ENCODE measurements at places on chromosomes 1 and 21.

DNA sequence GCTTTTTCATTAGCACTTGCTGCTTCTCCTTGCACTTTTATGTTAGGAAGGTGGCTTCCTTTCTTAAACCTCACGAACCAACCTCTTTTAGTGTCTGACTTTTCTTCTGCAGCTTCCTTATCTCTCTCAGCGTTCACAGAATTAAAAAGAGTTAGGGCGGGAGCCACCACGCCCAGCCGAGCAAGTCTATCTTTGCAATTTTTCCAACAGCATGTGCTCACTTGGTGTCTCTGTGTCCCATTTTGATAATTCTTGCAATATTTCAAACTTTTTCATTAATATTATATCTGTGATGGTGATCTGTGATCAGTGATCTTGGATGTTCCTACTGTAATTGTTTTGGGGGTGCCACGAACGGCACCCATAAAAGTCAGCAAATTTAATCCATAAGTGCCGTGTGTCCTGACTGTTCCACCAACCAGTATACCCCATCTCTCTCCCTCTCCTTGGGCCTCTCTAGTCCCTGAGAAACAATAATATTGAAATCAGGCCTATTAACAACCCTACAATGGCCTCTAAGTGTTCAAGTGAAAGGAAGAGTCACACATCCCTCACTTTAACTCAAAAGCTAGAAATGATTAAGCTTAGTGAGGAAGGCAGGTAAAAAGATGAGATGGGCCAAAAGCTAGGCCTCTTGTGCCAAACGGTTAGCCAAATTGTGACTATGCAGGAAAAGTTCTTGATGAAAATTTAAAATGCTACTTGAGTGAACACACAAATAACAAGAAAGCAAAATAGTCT, 15.9 kb upstream of the ITPKB start:
- DNase-seq = no peak

DNA sequence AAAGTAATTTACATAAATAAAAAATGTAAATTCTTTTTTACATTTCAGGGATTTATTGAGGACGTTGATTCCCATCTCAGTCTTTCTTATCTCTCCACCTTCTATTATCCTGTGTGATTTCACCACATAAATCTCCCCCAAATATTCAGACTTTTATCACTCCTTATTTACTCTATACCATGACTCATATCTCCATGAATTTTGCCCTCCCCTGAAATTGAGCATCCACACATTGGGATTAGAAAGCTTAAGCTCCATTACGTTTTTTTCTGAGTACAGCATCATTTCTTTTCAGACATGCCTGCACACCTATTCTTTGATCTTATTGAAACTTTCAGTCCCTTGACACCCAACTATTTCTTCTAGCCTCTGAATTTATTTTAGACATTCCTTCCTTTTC, 111.2 kb downstream of the IFI44 start:
- peak; percentile 47 for DNase-seq

DNA sequence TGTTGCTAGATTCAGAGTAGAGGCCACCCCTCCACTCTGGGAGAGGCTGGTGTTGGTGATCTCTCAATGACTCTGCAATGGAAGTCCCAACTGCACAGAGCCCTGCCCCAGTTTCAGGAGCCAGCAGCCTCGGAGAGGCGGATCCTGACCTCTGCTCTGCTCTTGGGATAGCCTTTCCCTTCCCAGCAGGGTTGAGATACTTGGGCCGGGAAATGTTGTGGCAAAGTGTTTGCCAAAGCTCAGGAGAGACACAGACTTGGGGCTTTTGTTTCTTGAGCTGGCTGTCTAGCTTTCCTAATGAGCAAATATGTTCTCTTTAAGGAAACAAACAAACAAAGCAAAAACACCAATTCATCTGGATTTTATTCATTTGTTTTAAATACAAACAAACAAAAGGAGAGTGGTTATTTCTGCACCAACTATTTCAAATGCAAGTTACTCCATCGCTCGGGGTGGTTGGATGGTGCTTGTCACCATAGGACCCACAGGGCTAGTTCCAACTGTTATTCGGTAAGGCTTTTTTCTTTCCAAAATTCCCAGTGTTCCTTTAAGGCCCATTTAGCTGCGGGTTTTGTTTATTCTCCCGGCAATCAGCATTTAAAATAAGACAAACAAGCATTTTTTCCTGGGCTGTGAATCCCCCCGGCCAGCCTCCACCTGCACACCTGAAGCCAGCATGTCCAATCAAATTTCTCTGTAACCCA, 193.9 kb upstream of the LMO4 start:
- DNase-seq = no peak

GRCh38 chr1:115771094-115771846, 2.8 kb upstream of the CASQ2 start:
- no peak for DNase-seq

- no peak for DNase-seq
Measured at GRCh38 chr1:233182587-233182986, 112.9 kb downstream of the PCNX2 start.

DNA sequence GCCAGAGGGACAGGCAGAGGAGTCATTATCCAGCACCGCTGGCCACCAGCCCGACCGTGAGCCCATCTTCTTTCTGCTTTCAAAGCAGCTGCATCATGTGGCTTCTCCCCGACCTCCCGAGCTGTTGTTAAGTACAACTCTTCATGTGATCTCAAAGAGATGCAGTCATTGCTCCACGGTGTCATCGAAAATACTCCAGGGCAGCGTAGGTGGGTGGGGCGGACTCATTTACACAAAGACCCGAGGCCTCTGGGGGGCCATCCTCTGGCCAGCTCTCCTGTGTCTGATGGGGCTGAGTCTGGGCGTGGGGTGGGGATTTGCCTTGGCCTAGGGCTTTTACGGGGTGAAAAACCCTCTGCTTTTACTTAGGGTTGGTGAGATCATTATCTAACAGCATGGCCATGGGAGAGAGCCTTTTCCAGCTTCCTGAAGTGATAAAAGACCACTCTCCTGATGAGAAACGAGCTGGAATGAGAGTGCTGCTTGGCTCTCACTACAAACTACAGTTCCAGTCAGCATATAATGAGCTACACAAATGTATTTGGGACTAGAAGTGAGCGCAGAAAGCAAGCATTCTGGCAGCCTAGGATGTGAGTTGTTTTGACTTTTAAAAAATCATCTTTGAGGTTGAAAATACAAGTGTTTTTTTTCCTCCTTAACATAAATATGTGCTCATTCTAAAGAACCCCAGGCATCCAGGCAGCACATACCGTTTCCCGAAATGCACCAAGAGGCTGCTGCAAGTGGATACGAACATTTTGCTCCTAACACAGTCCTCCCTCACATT, 165.0 kb downstream of the RHOU start:
- DNase-seq = no peak

GRCh38 chr1:113147073-113147625, 74.2 kb downstream of the LRIG2 start:
- no peak for DNase-seq

DNA sequence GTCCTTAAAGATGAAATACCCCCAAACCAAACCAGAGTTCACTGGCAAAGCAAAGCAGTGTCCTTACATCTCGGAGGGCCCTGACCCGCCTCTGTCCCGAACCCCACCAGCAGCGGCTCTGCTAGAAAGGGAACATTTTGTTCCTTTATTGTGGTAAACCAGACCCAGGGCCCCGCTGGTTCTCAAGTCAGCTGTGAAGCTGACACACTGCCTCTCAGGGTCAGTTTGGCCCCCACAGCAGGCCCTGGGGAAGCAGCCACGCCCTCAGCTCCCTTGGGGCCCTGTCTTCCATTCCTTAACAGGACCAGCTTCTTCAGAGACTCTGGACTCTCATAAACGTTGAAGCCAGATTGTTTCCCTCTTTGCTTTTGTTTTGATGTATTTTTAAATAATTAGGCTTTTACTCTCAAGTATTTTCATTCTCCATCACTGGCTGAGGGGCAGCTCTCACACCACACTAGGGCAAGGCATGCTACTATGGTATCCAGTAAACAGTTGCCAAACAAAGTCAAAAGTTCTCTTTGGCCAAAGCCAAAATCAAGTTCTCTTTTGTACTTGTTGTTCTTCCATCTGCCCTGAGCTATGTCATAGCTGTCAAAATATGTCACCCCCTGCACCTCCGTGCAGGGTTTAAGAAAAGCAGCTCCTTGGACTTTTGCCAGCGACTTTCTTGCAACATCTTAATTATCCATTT, 61.1 kb upstream of the ANGPTL1 start:
- DNase-seq = peak; percentile 29

- peak; percentile 80 for DNase-seq
Measured at GRCh38 chr1:186187601-186188000, 187.5 kb downstream of the TPR start.

DNA sequence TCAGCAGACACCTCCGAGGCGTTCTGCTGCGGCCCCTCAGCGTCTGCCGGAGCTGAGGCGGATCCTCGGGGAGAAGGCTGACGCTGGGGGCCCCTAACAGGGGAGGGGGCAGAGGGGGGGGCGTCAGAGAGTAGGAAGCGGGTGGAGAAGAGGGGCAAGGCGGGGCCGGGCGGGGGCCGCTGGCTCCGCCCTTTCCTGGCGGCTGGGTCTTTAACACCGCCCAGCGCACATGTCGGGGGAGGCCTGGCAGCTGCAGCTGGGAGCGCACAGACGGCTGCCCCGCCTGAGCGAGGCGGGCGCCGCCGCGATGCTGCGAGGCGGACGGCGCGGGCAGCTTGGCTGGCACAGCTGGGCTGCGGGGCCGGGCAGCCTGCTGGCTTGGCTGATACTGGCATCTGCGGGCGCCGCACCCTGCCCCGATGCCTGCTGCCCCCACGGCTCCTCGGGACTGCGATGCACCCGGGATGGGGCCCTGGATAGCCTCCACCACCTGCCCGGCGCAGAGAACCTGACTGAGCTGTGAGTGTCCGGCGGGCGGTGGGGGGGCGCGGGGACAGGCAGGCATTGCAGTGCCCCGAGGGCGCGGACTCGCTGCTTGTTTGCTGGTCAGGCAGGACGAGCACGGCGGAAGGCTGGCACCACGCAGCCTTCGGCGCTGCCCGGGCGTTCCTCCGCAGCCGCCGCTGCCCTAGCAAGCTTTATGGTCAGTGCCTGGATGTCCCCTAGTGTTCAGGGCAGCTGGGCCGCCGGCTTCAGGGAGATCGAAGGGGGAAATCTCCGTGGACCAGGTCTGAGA, at the start of gene NTRK1:
TSS of gene NTRK1 (plus strand) at position 238 of the 796 bp plus-strand sequence. CDS start at position 308, 70 bp downstream.
- DNase-seq = peak; percentile 32

- no peak for DNase-seq
Measured at GRCh38 chr1:116966791-116967190, 34.8 kb upstream of the CD101 start.

- no peak for DNase-seq
Measured at GRCh38 chr1:61426254-61426653, 298.7 kb downstream of the TM2D1 start.

DNA sequence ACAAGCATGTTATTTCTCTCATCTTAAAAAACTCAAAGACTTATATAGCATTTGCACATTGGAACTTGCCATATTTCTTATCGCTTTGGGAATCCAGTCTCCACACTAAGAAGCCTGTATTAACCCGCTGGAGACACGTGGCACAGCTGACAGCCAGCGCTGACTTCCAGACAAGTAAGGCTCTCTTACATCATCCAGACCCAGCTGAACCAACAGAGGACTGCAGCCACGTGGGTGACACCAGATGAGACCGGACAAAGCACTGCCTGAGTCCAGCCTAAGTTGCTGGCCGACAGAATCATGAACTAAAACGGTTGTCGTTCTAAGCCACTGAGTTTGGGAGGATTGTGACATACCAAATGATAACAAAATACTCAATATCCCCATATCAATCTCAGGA, 6.3 kb upstream of the CD247 start:
- no peak for DNase-seq

- DNase-seq = peak; percentile 58
Measured at GRCh38 chr1:204591473-204592090, 75.4 kb downstream of the MDM4 start.

- no peak for DNase-seq
Measured at GRCh38 chr1:213541641-213542040, 446.1 kb upstream of the PROX1 start.

DNA sequence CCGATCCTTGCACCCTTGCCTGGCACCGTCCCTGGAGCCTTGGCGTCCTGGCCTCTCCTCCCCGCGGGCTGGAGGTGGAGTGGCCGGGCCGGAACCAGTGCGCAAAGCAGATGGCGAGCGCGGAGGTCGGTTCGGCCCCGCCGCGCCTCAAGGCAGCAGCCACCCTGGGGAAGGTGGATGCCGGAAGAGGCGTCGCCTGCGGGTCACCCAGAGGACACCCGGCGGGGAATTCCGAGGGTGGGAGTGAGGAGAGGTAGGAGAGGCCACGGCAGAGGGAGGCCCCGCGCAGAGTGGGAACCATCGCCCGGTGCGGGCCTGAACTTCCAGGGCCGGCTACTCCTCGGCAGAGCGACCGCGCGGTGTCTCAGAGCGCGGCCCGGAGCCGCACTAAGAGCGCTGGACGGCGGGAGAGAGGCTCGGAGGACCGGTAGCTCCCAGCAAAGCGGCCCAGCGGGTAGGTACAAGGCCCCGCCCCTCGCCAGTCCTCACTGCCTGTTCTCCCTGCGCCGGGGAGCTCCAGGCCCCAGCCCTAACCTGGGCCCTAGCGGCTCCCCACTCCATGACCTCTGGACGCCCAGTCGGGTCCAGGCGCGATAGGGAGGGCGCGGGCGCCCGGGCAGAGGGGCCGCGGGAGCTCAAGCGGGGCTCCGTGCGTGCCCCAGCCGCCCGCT, at the start of gene RNF207:
TSS of gene RNF207 (plus strand) at position 271 of the 671 bp plus-strand sequence. CDS start 417 bp downstream, outside the sequence.
- peak; percentile 86 for DNase-seq

- no peak for DNase-seq
Measured at GRCh38 chr1:230299191-230300006, 126.7 kb downstream of the PGBD5 start.

- peak; percentile 18 for DNase-seq
Measured at GRCh38 chr1:99786751-99787501, 20.5 kb upstream of the FRRS1 start.

- DNase-seq = peak; percentile 21
Measured at GRCh38 chr1:221241592-221241991, 362.3 kb downstream of the HLX start.

GRCh38 chr1:92306020-92306419, 7.2 kb downstream of the RPAP2 start:
- no peak for DNase-seq

DNA sequence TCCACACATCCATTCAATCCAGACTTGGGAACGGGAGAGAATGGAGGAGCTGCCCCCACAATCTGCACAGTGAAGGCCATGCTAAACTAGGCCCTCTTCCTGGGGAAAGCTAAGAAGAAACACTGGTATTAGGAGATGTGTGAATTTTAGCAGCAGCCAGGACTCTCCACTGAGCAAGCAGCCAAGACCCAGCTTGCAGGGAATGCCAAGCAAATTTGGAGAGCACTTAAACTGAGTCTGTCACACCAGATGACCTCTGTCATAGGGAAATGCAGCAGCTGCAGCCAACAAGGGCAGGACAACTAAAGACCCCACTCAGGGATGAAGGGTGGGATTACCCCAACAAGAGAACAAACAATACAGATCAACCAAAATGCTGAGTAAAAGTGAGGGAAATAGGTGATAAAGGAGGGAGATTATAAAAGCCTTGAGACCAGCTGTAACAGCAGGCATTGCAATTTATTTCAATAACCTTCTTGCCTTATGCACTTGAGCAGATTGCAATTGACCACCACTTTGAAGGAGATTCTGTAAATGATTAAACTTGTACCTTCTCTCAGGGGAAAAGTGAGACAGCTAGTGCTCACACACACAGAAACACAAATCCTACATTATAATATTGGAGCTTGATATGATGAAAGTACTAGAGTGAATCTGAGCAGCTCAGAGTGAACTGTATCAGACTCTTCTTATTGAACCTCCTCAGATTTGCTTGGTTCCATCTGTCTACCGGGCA, 2.5 kb upstream of the CLCA1 start:
- no peak for DNase-seq
